Cerebellar nuclear complex (tissue), 1 donor: ENCODE measurements at places on chromosomes 2 and 18.

GRCh38 chr2:241268716-241269445 lies 46.6 kb downstream of the HDLBP start:
- no peak for DNase-seq

DNA sequence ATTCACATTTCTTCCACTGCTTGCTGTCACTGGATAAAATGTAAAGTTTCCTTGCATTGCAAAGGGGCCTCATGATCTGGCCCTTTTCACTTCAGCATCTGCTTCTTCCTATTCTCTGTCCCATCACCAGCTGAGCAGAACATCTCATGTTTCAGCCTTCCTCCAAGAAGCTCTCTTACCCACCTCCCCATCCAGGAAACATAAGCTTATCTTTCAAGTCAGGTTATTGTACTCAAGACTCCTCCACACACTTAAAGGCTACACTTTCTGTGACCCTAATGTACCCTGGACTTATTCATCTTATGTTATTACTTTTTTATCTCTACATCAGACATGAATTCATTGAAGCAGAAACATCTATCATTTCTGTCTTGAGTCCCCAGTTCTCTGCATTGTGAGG lies 230.5 kb downstream of the PMAIP1 start:
- no peak for DNase-seq

DNA sequence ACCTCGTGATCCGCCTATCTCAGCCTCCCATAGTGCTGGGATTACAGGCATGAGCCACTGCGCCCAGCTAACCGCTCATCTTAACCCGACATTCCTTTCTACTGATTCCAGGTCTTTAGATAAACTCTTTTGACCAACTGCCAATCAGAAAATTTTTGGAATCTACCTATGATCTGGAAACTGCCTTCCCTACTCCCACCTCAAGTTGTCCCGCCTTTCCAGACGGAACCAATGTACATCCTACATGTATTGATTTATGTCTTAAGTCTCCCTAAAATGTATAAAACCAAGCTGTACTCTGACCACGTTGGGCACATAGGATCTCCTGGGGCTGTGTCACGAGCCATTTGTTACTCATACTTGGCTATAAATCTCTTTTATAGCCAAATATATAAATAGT lies 3.2 kb upstream of the NEU2 start:
- DNase-seq: no peak

- DNase-seq: no peak
These were observed 1.5 kb downstream of the SPOPL start for GRCh38 chr2:138503087-138503442.

DNA sequence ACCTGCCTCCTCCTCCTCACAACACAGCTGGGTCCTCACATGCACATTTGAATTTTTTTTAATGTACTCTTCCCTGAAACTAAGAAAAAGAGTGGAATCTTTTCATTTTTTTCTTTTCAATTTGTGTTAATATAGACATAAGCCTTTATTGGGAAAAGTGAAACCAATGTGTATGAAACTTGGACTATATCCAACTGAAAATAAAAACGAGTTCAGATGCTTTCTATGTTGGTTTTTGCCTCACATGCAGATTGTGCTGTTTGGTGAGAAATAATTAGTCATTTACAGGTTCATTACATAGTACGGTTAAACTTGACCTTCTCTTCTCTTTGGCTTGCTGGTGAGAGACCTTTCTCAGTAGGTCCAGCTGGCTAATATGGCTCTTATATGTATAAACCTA lies 515.2 kb upstream of the FANCL start:
- DNase-seq: no peak
